Esophagus mucosa (tissue), 1 donor: ENCODE measurements at places on chromosomes 6 and 20. TPM values are rescaled to one million over a fixed set of nuclear protein-coding genes. Genes with fewer than 3 reads are reported as not detected.

- no peak for ATAC-seq
Measured at GRCh38 chr6:6285679-6286078, 34.8 kb downstream of the F13A1 start.

GRCh38 chr6:18022398-18023231 is 35.2 kb upstream of the KIF13A start:
- peak; percentile 33 for ATAC-seq

DNA sequence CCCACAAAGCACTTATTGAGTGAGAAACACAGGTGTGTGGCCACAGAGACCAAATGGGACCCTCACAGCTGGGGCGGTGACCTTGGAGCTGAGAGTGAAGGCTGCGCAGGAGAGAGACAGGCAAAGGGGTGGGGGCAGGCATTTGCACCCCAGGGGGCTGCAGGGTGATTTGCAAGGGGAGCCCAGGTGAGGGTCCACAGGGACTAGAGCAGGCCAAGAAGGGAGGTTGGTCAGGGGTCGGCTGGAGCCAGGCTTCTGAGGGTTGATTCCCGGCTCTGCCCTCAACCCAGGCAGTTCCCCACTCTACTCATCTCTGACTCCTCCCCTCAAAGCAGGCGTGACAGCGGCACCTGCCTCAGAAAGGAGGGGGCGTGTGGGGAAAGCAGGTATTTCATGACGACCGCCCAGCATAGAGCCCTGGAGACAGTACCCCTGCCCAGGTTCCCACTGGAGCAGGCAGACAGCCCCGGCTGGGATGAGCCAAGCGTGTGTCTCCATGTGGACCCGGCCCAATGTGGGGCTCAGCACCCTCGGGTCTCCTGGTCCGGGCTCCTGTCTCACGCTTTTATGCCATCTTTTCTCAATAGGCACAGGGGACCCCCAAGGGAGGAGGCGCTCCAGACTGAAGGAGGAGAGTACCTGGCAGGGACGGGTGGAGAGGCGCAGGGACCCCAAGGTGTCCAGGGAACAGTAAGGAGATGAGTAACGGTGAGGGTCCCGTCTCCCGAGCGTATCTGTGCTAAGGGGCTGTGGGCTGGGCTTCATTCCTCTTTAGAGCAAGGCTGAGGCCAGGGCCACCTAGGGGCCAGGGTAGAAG is 3.1 kb upstream of the MRGBP start:
- no peak for ATAC-seq

Gene SEMG2
- total RNA-seq = not detected

DNA sequence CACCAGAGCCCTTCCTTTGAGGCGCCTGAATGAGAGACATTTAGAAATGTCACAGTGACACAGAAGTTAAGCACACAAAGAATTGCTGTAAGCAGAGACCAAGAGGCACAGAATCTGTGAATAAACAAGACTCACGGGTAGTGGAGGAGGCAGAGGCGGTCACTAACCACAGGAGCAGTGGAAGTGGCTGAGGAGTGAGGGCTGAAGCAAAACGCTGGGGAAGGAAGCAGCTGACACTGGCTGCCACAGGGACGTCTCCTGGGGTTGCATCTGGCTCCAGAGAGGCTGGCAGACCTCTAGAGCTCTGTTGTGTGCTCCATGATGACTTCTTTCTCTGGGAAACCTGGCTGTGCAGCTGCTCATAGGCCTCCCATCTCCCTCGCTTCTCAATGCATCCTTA is 65.0 kb upstream of the SLC2A12 start:
- ATAC-seq = no peak

Gene IP6K3
- total RNA-seq = 0.08 TPM
